ENCODE measurements at places on chromosomes 12 and 14.

DNA sequence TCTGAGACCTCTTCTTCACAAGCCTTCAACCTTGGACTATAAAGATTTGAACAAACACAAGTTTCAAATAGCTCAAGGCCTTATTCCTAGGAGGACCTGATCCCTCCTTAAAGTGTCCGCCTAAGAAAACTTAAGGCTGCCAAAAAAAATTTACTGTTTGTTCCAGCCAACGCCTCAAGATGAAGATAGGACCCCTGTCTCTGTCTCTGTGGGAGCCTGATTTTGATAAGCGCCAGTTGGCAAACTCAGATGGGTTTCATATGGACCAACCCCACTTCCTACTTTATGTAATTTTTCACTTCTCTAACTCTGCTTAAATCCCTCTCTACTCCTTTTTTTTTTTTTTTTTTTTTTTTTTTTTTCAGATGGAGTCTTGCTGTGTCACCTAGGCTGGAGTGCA is 11.0 kb downstream of the FKBP3 start:
- no peak for DNase-seq

- DNase-seq = no peak
These were observed 43.0 kb upstream of the GNPNAT1 start for GRCh38 chr14:52834440-52834842.

DNA sequence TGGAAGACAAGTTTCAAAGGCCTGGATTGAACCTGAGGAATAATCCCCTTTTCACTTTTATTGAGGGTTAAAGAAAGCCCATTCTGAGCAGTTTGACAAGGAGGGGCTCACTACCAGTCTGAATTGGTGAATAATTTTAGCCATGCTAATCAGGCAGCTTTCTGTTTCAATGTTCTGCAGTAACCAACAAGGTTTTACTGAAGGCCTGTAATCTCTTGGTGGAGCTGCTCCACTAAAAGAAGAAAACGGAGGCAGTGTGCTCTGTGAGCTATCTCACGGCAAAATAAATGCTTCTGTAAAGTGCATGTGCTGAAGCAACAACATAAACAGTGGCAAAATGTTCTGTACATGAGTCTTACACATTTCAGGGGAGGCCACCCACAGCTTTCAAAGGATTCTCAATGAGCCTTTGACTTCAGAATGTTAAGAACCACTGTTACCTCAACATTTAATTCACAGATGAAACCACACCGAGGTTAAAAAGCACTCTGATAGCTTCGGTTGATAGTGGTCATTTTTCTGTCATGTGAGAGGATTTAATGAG is 111.2 kb downstream of the LRIG3 start:
- no peak for DNase-seq

DNA sequence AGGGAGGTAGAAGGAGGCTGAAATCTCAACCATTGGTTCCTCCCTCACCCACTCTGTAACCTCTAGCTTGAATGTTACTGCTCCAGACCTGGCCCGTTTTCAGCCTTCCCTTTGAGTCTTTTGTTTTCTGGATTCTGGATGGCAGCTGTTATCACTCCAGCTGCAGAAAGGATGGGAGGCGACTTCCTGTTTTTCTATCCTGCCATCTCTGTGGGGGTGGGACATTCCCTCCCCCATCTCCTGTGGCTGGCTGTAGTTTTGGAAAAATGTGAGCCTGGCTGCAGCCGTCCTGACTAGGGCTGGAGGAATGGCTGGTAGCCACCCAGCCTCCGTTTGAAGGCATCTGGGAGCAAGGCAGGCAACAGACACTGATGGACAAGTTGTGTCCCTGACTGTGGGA is 2.9 kb upstream of the PPFIBP1 start:
- no peak for DNase-seq

DNA sequence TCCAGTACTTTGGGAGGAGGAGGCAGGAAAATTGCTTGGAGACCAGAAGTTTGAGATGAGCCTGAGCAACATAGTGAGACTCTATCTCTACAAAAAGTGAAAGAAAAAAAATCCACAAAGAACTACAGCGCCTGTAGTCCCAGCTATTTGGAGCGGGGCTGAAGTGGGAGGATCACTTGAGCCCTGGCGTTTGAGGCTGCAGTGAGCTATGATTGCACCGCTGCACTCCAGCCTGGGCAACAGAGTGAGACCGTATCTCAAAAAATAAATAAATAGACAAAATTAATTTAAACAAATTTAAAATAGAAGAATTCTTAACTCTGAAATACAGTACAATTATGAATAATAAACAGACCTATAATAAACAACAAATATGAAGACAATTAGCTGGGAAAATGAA is 40.9 kb downstream of the ATL1 start:
- no peak for DNase-seq

GRCh38 chr12:112961074-112961473 is 17.2 kb upstream of the OAS2 start:
- DNase-seq = no peak

DNA sequence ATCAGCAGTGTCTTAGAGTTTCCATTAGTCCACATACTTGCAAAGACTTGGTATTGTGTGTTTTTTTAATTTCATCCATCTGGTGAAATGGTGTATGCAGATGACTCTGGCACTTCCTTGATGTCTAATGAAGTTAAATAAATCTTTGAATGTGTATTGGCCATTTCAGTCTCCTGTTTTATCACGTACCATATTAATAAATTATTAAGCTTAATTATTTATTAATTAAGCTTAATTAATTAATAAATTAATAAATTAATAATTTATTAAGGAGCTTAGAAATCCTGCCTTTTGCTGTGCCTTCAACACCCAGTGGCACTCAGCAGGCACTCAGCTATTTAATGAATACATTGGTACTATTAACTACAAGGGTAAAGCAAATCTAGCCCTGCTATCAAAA is 18.2 kb downstream of the PDZRN4 start:
- DNase-seq = no peak

- DNase-seq = no peak
These were observed at the start of gene ZNF705A for GRCh38 chr12:8156845-8157244. Gene ZNF705A, plus strand, starts transcription at chr12:8157015. Its CDS starts 15,611 bp downstream, at chr12:8172626.

DNA sequence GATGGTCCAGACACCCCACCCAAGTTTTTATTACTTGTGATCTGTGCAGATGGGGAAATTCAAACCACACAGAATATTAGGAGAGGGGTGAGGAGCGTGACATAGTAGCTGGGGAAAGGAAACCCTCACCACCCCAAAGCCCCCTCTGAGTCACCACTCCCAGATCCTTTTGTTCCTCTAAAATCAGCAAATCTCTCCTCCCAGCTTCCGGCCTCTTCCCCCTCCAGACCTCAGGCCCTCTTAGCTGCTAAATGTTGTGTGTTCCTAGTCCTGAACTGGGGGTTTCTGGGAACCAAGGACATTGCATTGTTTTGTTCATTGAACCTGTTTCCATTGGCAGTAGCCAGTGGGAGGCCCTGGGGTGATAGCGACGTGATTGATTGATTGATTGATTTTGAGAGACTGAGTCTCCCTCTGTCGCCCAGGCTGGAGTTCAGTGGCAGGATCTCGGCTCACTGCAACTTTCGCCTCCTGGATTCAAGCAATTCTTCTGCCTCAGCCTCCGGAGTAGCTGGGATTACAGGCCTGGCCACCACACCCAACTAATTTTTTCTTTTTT is 5.9 kb upstream of the ORAI1 start:
- no peak for DNase-seq

GRCh38 chr12:112828541-112828940 is 37.0 kb downstream of the RPH3A start:
- no peak for DNase-seq

DNA sequence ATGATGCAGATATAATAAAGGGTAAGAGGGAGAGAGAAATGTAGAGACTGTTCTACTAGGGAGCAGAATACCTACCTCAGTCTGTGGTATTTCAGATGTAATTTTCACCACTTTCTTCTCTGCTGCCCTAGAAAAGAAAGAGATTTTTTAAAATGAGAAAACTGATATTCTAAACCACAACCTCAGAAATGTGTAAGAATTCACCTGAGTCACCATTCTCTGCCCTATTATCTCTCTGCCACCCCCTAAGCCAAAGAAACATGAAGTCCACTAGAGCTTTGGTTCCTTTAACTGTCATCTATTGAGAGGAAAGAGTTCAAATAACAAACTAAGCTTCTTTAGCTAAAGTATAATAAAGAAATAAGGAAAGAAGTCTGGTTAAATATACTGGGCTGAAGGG is 21.6 kb downstream of the SARNP start:
- no peak for DNase-seq

GRCh38 chr12:14431975-14432374 is 66.5 kb downstream of the ATF7IP start:
- DNase-seq = no peak

- no peak for DNase-seq
These were observed 289.8 kb downstream of the GRIN2B start for GRCh38 chr12:13691598-13691997.

- DNase-seq = no peak
These were observed 153.9 kb downstream of the PRKCH start for GRCh38 chr14:61475316-61475715.

- no peak for DNase-seq
These were observed 1.1 kb downstream of the RHNO1 start for GRCh38 chr12:2877953-2878732.

GRCh38 chr14:24925771-24926374 is 124.1 kb downstream of the STXBP6 start:
- no peak for DNase-seq

Measured in stimulated activated CD4-positive, alpha-beta T cell treated with anti-CD3 and anti-CD28 coated beads, TNF-alpha, amount 100 ng/mL, for 4 hours (primary cell).